Natural killer cell treated with Interleukin-12 subunit alpha and Interleukin-12 subunit beta and Interleukin-15 and Interleukin-18, amount 100 ng/mL, for 72 hours (primary cell): ENCODE measurements at places on chromosomes 13 and 19.
A peak's percentile ranks its signal among the peaks of the same experiment; 100 is the strongest.

DNA sequence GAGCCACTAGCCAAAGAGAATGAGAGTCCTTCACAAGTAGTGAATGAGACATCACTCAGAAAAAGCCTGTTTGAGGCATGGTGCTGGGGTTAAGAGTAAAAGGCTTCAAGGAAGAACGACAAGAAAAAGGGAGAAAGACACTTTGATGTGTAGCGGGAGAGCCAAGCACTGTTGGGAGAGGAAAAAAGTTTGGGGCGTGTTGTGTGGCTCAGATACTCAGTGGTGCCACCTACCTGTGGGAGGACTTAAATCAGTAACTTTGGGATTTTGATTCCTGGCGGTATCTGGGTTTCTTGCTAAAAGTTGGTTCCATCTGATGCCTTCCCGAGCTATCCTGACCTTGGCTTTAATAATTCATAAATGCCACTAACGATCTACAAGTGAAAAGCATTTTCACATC lies 12.3 kb downstream of the ELSPBP1 start:
- no peak for DNase-seq

- DNase-seq: no peak
These were observed 23.0 kb downstream of the IER2 start for GRCh38 chr19:13173139-13173737.

DNA sequence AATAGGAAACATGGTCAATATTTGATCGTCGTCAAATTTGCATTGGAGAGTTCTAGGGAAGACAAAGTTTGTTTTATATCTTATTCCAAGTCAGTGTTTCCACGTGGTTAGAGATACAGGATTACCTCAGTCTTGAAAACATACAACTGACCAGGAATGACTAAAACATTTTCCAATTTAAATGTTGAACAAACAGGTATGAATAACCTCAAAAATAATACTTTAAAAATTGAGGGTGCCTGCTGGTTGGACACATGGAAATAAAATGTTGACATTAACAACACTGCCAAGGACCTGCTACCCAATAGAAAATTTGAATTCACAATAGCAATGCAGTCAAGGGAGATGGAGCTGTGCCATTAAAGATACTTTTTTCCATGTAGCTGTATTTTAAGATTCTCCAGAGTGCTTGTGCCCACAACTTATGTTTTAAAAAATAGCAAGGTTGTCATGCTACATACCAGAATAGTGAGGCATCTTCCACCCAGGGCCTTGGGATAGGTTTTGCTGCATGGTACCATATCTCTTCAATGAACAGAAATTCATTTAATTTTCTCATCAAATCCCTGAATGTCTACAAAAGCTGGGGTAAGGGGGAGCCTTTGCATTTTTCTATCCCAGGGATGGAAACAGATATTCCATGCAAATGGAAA lies 260.8 kb downstream of the EFNB2 start:
- DNase-seq: no peak

GRCh38 chr19:3154957-3155736 lies 19.3 kb downstream of the GNA15 start:
- DNase-seq: peak; percentile 94

GRCh38 chr19:38047049-38047438 lies 140.0 kb downstream of the SIPA1L3 start:
- DNase-seq: no peak
